ENCODE measurements at places on chromosomes 16 and 17. TPM values are rescaled to one million over a fixed set of nuclear protein-coding genes. Genes with fewer than 3 reads are reported as not detected.

Gene NPIPB8
- 0.34 TPM for total RNA-seq

Gene CTRB2
- not detected for total RNA-seq

Gene PRSS21
- not detected for total RNA-seq

Gene VMP1
- 193 TPM for total RNA-seq

Gene MPO
- total RNA-seq = not detected

Gene TP53TG3B
- not detected for total RNA-seq

Gene PRDM7
- total RNA-seq = not detected

Gene HSD11B2
- total RNA-seq = 0.58 TPM

Gene TAF15
- total RNA-seq = 25.9 TPM

Gene MATCAP1
- 21.5 TPM for total RNA-seq

Gene FNDC8
- not detected for total RNA-seq

Gene TMC5
- not detected for total RNA-seq

Gene SMIM36
- not detected for total RNA-seq

Gene NDUFB10
- 244 TPM for total RNA-seq

Gene MYCBPAP
- total RNA-seq = 0.34 TPM

Gene HS3ST4
- total RNA-seq = not detected

Gene PIMREG
- total RNA-seq = 94.6 TPM

Gene IGSF6
- total RNA-seq = not detected

Gene RBFOX1
- 1.8 TPM for total RNA-seq

Gene CACNG3
- total RNA-seq = not detected

Gene BCAR1
- 67.9 TPM for total RNA-seq

Gene TRIM16
- 48.5 TPM for total RNA-seq

Gene MYH11
- total RNA-seq = under 0.01 TPM

Gene HSD17B1
- 0.26 TPM for total RNA-seq

Gene IRX3
- total RNA-seq = 84.1 TPM

Gene HS3ST3B1
- total RNA-seq = 6.9 TPM

Gene UBE2O
- total RNA-seq = 12.7 TPM

Gene WNT9B
- total RNA-seq = not detected

Gene ANKFN1
- total RNA-seq = not detected

Gene MRPL10
- total RNA-seq = 45.4 TPM

Gene ACSM3
- total RNA-seq = not detected

Gene USP43
- not detected for total RNA-seq

Gene CDC6
- total RNA-seq = 43.2 TPM

Gene ACSM2A
- not detected for total RNA-seq

Gene PDE6G
- not detected for total RNA-seq

Gene CX3CL1
- not detected for total RNA-seq

Gene HBA2
- total RNA-seq = not detected

Gene SLC38A7
- 18.8 TPM for total RNA-seq

Gene KRT39
- total RNA-seq = not detected

Gene CNGB1
- not detected for total RNA-seq

Gene CREBBP
- 7.6 TPM for total RNA-seq

Gene CRHR1
- total RNA-seq = not detected

Measured in LHCN-M2 (cell line).